GM12892 (cell line): ENCODE measurements at places on chromosomes 5 and 9.

DNA sequence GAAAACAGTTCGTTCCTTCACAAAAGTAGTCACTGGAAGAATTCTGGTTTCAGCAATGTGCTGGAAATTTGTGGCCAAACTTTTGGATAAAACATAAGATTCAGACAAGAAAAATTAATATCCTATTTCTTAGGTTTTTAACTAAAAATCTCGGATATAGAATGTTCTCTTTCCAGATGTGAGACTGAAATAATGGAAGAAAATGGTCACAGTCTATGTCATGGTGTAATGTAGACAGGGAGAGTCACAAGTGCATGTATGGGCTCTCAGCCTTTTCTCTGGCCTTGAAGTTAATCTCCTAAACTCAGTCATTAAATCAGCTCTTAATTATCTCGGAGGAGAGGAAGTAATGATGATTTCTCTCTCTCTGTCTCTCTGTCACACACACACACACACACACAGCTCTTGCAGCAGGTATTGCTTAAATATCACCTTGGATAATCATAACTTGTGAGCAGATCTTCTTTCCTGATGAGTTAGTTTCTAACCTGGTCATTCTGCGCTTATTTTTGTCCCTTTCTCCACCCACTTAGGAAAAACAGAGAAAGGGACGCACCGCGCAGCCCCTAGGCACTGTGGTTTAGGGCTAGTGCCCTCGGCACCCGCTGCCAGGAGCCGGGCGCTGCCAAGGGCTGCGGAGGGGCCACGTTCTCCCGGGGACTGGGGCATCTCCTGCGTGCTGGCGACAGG is 672 bp upstream of the ITGA2 start:
- DNase-seq = no peak

- no peak for DNase-seq
Measured at GRCh38 chr5:7910738-7911428, 41.9 kb downstream of the MTRR start.

- no peak for DNase-seq
Measured at GRCh38 chr9:125487842-125488241, 219.2 kb downstream of the MAPKAP1 start.

GRCh38 chr5:99122976-99123375 is 194.2 kb upstream of the CHD1 start:
- DNase-seq = no peak

- no peak for DNase-seq
Measured at GRCh38 chr5:169165052-169165451, 135.9 kb downstream of the SLIT3 start.

DNA sequence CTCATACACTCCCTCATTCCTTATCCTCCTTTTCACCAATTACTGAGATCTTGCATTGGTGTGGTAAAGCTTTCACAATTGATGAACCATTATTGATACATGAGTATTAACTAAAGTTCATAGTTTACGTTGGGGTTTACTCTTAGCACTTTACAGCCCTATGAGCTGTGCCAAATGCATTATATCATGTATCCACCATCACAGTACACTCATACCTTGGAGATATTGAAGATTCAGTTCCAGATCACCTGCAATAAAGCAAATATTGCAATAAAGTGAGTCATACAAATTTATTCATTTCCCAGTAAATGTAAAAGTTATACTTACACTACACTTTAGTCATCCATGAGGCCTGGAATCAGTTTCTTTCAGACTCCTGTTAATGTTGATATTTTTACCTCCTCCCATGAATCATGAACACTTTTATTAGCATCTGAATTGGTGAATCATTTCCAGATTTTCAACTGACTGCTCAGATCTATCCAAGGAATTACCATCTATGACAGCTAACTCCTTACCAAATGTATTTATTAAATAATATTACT is 546.6 kb upstream of the PTPRD start:
- no peak for DNase-seq

DNA sequence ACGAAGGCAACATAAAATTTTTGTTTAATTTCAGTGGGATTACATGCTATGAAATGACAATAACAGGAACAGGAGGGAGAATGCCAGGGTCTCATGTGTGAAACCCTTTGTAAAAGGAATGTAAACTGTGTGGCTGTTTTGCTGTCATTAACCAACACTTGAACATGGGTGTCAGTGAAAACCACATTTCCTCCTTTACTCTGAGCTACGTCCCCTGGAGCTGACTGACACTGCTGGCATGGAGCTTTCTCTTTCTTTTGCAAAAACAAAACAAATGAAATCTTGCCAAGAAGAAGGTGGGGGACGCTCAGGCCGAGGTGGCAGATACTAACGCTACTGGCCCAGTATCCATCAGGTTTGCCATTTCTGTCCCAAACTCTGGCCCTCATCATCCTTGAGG is 121.4 kb downstream of the DMRT2 start:
- no peak for DNase-seq

GRCh38 chr9:128792978-128793686 is 6.1 kb downstream of the TBC1D13 start:
- DNase-seq = no peak

DNA sequence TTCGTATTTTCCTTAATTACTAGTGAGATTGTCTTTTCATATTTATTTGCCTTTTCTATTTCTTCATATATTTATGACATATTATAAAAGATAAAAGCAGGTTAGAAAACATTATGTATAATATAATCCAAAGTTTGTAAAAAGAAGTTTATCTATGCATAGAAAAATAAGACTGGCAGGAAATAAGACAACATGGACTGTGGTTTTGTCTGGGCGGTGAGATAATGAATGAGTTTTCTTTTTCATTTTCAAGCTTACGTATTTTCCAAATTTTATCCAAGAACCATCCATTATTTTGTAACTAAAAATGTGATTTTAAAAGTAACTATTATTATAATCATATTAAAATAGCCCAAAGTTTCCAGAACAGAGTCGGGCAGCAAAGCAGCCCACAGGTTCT is 109.8 kb upstream of the MVB12B start:
- no peak for DNase-seq

DNA sequence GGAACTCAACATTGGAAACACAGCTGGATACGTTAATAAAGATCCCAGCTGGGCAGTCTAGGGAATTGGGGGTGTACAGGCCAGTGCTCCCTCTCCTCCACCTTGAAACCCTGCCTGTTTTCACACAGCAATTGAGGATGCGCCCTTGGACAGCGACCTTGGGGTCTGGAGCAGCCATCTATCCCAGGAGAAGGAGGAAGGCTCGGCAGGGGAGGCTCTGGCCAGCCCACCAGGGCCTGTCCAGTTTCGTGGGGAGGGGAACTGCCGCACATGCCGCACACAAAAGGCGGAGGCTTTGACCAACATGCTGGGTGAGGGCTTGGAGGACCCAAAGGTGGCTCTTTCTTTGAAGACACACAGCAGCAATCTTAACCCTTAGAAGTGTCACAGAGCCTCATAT is 1.4 kb downstream of the COL23A1 start:
- DNase-seq = no peak

DNA sequence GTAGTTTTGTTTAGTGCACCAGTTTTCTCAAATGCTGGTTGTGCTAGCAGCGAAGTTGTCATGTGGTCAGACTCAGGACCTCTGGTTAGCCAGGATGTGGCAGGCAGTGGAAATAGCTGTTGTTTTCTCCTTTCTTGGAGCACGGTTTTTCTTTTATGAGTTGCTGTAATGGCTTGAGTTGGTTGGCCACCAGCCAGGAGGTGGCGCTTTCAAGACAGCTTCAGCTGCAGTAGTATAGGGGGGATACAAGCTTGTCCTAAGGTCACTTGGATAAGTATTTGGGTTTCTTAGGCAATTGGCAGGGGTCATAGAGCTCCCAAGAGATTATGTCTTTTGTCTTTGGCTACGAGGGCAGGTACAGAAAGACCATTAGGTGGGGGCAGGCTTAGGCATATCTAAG is 274.2 kb upstream of the TARS1 start:
- no peak for DNase-seq

DNA sequence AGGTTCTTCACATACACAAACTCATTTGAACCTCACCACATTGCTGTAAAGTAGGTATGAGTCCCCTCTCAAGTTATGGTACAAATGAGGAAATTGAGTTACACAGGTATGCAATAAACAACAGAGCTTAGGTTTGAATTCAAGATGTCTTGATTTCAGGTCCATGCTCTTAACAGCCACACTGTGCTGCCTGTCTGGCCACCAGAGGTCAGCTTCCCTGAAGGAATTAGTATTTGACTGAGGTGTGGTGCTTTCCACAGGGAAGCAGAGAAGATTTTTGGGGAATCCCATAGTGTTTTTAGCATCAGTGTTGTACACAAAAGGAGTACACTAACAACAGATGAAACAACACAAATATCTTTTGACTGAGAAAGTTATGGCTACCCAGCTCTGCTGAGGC is 94.4 kb upstream of the ITGA1 start:
- DNase-seq = no peak

GRCh38 chr9:7370988-7371387 is 428.6 kb downstream of the DMAC1 start:
- no peak for DNase-seq

GRCh38 chr9:93200449-93200742 is 16.5 kb downstream of the WNK2 start:
- no peak for DNase-seq

GRCh38 chr9:38380230-38380871 is 12.2 kb upstream of the ALDH1B1 start:
- DNase-seq = no peak

DNA sequence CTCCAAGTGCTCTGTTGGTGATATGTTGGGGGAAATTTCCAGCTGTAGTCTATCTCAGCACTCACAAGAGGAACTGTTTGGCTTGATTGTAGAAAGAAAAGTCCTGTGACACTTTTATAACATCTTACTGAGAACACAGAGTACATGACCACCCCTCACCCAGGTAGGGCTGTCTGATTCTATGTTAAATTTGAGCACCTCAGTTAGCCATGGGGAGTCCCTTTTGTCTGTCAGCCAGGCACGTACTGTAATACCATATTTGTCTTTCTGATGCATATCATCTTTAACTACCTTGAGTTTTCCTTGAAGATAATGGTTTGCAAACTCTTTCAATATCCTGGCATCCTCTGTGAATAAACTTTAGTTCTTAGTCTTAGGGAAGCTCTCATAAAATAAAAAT is 164.5 kb downstream of the IZUMO3 start:
- DNase-seq = no peak

DNA sequence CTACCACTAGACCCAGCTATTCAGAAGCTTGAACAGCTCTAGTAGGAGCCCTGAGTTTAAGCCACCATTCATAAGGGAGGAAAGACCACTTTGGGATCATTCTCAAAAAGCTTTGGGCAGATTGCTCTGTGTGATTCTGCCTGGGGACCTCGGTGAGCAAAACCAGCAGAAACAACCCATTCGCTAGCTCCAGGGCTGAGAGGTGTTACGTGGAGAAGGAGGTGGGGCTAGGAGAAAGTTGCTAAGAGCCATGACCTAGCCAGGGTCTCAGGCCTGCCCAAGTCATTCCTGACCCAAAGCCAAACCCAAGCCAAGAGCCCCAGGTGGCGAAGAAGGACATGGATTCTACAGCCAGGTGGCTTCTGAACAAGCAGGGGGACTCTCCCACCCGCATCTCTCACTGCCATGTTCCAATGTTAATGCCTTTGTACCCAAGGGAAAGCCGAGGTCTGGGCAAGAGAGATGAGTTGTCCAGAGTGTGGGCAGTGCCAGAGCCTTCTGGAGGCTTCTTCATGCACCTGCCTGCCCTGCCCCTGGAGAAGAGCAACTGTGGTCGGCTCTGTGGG is 4.0 kb upstream of the BARHL1 start:
- no peak for DNase-seq

DNA sequence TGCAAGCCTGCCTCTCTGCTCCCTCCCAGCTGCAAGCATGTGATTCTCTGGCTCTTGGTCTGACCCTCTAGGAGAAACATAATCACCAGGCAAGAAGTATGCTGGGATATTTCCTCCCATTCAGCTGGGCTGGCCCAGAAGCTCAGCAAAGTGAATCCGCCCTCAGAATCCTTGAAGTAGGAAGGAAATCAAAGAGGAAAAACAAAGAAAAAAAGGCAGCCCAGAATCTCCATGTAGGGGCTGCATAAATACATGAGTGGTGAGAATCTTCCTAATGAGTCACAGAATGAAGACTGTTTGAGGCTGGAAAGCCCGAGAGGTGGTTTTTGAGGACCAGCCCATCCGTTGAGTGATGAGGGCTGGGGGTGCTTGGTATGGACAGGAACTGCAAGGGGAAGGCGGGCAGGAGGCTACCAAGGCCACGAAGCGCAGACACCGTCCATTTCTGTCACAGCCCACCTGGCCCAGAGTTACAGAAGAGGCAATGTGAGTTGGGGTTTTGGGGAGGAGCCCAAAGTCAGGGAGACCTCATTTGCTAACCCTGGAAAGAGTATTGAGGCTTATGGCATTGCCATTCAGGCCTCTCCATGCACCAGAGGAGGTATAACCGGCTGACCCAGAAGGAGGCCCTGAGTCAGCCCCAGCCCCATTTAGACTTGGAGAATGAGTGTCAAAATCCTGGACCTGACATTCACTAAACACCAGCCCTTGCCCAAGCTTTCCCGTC is 33.4 kb upstream of the TGFBR1 start:
- no peak for DNase-seq

DNA sequence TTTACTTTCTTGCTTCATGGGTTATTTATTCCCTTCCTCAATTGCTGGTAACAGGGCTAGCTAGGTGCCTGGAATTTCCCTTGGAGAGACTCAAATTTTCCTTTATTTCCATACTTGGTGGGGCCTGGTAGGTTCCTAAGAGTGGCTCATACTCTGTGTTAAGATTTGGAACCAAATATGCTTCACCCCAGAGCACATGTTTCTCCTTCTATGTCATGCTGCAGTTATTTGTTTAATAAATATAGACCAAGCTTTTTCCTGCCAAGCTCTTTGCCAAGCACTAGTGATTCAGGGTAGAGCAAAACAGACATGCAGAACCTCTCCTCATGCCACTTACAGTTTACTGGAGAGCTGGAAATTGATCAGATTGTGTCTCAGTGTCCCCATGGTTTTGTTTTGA is 290.3 kb upstream of the SGCD start:
- no peak for DNase-seq

DNA sequence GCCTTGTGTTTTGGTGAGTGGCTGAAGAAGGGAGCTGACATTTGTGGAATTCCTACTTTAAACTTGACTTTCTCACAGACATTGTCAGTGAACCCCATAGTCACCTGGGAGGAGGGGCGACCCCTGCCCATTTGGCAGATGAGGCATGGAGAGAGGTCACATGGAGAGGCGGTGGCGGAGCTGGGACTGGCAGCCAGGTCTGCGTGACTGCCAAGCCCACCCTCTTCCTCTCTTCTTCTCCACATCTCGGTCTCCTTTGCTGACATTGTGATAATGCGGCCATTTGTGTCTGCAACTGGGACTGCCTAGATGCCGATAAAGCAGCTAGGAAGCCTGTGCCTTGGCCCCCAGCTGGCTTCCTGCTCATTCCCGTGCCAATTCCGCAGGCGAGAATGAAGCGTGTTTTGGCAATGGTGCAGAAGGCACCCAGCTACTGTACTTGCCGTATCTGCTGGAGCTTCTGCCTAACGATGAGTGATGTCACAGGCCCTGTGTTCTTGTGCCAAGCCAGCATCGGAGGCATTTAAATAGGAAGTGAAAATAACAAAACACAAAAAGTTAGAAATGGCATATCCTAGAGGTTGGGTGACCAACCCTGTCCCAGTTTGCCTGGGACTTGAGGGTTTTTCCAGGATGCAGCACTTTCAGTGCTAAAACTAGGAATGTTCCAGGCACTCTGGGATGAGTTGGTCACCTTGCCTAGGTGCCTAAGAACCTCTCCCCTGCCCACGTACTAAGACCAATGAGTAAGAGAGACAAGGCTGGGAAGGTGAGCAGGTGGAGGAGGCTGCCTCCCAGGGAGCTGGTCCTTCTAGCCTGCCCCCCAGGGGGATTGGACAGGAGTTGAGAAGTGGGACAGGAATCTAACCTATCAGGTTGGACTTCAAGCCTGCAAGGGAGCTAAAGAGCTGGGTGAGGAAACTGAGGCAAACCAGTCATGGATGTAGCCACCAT is 23.6 kb downstream of the OLFML2A start:
- DNase-seq = no peak
